NCI-H526 (cell line): ENCODE measurements at places on chromosomes 2 and 18.

GRCh38 chr2:65491381-65491905, 59.0 kb upstream of the SPRED2 start:
- DNase-seq: no peak

- DNase-seq: peak; percentile 38
Observed at GRCh38 chr18:22545066-22545760, 127.5 kb upstream of the CTAGE1 start.

DNA sequence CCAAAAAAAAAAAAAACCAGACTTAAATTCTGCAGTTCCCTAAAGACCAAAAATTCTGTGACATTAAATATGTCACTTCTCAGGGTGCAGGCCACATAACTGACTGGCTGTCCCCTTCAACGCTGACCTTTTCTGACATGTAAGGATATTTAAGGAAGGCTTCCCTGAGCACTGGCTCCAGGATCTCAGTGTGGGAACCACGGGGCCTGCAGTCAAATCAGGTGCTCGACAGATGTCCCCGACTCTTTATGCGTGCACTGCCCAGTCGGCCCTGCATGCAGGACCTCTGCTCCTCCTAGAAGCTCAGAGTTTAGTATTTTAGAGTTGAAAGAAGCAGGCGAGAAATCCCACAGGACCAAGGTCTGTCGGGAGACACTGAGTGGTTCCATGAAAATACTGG, 69.4 kb upstream of the POMC start:
- DNase-seq: no peak

DNA sequence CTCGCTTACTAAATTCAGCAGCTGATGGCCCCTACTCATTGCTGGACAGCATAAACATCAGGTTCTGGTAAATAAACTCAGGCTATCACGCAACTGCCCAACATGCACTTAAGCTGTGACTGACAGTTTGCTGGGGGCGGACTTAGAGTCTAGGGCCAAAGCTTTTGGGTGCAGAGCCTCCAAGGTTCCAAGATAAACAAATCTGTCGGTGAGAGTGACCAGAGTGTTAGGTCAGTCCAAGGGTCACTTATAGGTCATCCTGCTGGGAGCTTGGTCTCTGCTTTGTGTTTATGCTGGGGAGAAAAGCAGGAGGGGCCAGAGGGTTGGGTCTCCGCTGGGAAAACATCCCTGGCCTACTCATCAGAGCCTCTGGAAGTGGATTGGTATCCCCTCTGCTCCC, 188.6 kb upstream of the GATA6 start:
- DNase-seq: no peak

DNA sequence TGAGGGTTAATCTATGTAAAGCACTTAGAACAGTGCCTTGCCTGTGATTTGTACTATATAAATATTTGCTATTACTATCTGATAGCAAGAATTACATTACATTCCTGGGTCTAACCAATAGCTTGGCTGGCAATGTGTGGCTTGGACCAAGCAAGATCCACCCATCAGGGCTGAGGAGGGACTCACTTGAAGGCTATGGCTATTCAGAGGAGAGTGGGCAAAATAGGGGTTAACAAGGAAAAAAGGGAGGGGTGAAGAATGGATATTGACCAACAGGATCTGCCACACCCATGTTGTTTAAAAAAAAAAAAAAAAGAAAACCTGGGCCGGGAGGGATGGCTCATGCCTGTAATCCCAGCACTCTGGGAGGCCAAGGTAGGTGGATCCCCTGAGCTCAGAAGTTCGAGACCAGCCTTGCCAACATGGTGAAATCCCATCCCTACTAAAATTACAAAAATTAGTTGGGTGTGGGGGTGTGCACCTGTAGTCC, 20.0 kb upstream of the TMBIM1 start:
- DNase-seq: no peak

- DNase-seq: peak; percentile 33
Observed at GRCh38 chr2:221529943-221530652, 42.0 kb downstream of the EPHA4 start.

- DNase-seq: no peak
Observed at GRCh38 chr2:138335036-138335435, 166.5 kb upstream of the SPOPL start.

DNA sequence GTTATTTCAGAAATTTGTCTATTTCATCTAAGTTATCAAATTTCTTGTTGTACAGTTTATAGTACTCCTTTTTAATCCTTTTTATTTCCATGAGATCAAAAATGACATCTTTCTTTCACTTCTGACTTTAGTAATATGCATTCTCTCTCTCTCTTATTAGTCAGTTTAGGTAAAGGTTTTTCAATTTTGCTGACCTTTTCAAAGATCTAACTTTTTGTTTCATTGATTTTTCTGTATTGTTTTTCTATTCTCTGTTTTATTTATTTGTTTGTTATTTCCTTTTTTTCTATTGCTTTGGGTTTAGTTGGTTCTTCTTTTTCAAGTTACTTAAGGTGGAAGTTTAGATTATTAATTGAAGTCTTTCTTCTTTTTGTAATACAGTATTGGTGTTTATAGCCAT, 294.2 kb downstream of the CCDC85A start:
- DNase-seq: no peak

DNA sequence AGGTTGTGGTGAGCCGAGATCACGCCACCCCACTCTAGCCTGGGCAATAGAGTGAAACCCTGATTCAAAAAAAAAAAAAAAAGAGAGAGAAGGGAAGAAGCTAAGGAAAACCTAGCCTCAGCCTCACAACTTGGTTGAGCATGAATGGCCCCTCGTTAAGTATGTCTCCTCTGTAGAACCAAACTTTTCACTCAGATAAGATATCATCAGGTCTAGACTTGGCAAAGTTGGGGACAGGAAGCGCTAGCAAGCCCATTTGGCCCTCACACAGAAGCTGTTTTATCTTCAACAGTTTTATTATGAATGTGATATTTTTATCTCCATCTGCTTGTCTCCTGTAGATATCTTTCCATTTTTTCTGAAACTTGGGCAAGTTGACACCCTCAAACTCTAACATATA, 3.5 kb upstream of the ASXL2 start:
- no peak for DNase-seq

GRCh38 chr2:200993097-200993496, 29.6 kb upstream of the ORC2 start:
- no peak for DNase-seq

DNA sequence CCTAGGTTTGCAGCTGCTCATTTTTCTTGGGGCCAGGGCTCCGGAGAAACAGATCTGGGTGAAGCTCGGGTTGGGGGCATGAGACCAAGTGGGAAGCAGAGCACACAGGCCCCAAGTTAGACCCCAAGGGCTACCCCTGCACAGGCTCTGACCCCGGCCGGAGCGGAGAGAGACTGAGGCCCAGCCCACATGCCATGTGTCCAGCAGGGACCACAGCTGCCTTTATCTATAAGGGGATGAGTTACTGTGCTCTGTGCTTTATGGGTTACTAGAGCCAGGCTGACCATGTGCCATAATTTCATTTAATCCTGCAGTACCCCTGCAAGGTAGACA, 30.3 kb upstream of the PRLH start:
- DNase-seq: no peak

DNA sequence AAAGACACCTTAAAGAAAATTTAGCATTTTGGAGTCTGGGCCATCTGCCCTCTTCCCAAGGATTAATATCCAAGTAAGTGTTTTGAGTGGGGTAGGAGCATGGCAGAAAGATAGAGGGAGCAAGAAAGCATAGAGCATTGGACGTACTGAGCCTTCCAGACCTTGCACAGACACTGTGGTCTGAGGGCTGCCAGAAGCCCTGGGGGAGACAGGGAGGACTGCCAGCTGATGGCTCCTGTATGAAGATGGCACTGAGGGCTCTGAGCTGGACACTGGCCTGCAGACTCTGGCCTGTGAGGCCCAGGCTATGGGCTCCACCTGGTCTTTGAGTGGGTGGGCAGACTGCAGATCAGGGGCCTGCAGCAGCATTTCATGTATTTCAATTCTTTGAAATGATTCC, 2.9 kb upstream of the PKDCC start:
- DNase-seq: no peak

GRCh38 chr2:190318931-190319554, 583 bp downstream of the HIBCH start:
- no peak for DNase-seq

- peak; percentile 60 for DNase-seq
Observed at GRCh38 chr2:88159955-88160415, 10.2 kb upstream of the THNSL2 start.

DNA sequence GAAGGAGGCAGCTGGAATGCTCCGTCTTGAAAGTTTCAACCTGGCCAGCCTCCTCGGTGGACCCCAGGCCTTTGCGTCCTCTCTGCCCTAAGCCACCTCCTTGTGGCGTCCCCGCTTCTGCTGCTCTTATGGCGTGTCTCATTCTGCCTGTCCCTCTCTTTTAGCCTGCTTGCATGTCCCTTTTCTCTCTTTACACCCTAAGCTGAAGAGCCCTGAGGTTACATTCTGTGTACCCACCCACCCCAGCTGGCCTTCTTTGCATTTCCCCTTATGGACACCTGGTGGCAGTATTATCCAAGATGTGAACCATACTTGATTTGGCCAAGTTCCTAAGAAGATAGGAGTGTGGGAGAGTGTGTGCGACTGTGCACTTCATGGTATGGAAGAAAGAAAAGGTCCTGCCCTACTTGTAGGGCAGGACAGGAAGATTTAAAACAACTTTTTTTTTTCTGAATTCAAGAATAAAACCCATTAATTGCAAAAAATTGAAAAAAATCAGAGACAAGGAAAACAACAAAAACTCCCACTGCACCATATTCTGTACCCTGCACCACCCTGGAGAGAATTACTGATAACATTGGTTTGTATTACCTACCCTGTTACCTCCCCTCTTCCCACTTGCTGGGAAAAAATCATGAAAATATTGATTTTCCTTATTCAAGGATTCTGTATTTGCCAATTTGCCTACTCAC, 77.4 kb downstream of the DYSF start:
- peak; percentile 44 for DNase-seq

DNA sequence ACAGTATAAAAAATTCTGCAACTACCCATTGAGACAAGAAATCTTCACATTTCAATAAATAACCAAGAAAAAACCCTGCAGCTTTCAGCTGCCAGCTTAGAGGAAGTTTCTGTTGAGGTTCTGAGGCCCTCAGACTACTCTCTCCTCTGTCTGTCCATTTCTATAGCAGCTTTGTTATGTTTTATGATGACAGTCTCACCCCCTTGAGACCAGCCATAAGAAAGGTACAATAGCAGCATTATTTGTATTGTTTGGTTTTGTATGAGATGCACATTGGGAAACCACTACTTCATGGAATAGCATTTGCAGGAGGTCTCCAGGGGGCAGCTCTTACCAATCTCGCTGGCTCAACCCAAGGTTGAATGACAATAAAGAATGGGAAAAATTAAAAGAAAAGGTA, 334.6 kb upstream of the VRK2 start:
- peak; percentile 39 for DNase-seq

DNA sequence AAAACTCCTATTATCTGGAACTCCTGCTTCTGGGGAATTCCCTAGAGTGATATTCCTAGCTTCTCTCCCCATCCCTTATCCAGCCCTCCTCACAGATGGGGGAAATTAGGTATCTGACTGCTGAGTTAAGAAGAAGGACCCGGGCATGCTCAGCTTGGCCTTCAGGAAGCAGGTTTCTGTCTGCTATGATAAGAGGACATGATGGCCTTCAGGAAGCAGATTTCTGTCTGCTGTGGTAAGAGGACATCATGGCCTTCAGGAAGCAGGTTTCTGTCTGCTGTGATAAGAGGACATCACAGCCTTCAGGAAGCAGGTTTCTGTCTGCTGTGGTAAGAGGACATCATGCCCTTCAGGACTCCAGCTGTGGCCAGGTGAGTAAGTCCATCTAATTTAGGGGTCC, 65.2 kb downstream of the PLEKHM3 start:
- no peak for DNase-seq

DNA sequence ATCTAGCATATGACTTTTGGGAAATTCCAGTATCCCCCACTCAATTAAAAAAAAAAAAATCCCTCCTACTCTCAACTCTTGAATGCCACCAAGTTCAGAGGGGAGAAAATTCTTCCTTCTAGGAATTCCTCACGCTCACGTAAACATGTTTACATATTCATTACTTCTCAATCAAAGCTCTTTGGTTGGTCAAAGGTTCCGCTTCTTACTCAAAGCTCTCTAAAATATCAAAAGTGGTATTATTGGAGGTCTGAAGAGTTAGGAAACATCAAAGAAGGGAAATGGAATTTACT, 4.1 kb downstream of the DOCK10 start:
- no peak for DNase-seq
